ENCODE measurements at places on chromosomes 6 and 20. TPM values are rescaled to one million over a fixed set of nuclear protein-coding genes. Genes with fewer than 3 reads are reported as not detected.
A peak's percentile ranks its signal among the peaks of the same experiment; 100 is the strongest.

LIN28B gene
- not detected for total RNA-seq

- H3K4me1 ChIP-seq: no peaks in the 10 kb centered on the region
- no peak overlapping the region for H3K27ac ChIP-seq
- H3K36me3 ChIP-seq: no peaks in the 10 kb centered on the region
- no peak overlapping the region for H3K4me3 ChIP-seq
- no peaks in the 10 kb centered on the region for H3K27me3 ChIP-seq
Measured at GRCh38 chr6:9999796-10000195, 415.1 kb downstream of the TFAP2A start.

GRCh38 chr20:37205130-37205529 is 25.8 kb upstream of the MROH8 start:
- H3K4me1 ChIP-seq: peaks cover 13% of the 10 kb centered on the region
- H3K4me3 ChIP-seq: no peak overlapping the region
- H3K36me3 ChIP-seq: peaks cover 84% of the 10 kb centered on the region
- no peaks in the 10 kb centered on the region for H3K27me3 ChIP-seq

DNA sequence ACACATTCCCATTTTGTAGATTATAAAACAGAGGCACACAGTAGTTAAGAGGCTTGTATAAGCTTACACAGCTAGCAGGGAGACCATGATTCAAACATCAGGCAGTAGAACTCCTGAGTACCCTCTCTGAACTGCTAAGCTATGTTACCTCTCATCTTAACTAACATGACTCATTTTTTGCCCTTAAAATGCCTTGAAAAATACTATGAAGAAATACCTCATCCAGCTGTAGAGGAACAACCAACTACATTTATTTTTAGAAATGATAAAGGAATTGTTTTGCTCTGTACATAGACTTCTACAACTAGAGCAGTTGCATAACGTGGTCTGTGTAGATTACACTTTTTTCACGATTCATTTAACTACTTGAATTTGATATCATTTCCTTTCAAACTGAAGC is 102.1 kb downstream of the FLRT3 start:
- peaks cover 4% of the 10 kb centered on the region for H3K4me1 ChIP-seq
- no peak for DNase-seq
- no peaks in the 10 kb centered on the region for H3K27me3 ChIP-seq
- no peak overlapping the region for H3K4me3 ChIP-seq
- peak overlapping the region; percentile 55 for H3K27ac ChIP-seq

DNA sequence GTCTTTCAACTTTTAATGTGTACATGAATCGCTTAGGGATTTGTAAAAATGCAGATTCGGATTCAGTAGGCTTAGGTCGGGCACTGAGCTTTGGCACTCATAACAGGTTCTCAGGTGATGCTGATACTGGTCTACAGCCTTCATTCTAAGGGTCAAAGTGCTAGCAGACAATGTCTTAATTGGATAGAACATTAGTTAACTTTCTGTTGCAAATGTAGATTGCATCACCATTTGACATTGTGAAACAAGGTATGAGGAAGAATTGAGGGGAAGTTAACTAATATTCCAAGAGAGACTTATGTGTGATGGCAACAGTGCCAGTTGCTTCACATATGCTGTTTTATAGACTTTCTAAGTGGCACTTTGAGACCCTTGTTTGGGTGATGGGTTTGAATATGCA is 86.9 kb downstream of the MLIP start:
- no peak overlapping the region for H3K4me3 ChIP-seq
- H3K27me3 ChIP-seq: no peaks in the 10 kb centered on the region
- no peaks in the 10 kb centered on the region for H3K36me3 ChIP-seq
- no peak overlapping the region for H3K27ac ChIP-seq
- no peak for DNase-seq

DNA sequence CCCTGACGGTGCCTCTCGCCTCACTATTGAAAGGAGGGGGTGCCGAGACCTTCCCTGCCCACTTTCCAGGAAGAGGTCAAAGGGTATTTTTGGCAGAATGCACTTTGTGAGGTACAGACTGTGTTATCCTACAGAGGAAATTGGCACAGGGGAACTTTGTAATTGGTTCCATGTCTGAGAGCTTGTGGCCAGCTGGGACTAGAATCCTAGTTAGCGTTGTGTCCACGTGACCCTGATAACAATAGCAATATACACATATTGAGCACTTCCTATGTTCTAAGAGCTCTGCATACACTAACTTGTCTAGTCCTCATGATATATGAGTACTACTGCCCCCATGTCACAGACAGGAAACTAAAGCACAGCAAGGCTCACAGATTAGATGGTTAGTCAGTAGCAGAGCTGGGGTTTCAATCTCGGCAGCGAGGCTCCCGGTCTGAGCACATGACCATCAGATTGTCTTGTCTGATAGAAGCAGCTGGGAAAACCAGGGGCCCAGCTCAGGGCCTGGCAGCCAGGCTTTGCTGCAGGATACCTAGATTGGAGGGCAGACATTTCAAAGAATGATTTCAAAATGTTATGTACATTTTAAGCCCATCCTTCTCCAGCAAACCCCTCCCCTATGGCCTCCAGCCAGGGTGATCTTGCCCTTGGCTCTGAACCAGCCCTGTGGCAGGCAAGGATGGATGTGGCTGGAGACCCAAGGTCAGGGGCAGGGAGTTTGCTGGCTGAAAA is 1.4 kb downstream of the MAPK13 start:
- no peaks in the 10 kb centered on the region for H3K36me3 ChIP-seq
- peak overlapping the region; percentile 62 for H3K4me3 ChIP-seq
- H3K4me1 ChIP-seq: peaks cover 29% of the 10 kb centered on the region
- H3K27me3 ChIP-seq: peaks cover 65% of the 10 kb centered on the region
- DNase-seq: no peak

GRCh38 chr6:166286839-166287271 is 21.3 kb downstream of the PRR18 start:
- peaks cover 32% of the 10 kb centered on the region for H3K27me3 ChIP-seq
- DNase-seq: no peak
- no peak overlapping the region for H3K27ac ChIP-seq

- H3K4me3 ChIP-seq: no peak overlapping the region
- peaks cover 57% of the 10 kb centered on the region for H3K4me1 ChIP-seq
- no peaks in the 10 kb centered on the region for H3K36me3 ChIP-seq
- no peaks in the 10 kb centered on the region for H3K27me3 ChIP-seq
- no peak overlapping the region for H3K27ac ChIP-seq
Measured at GRCh38 chr20:44641325-44641724, 10.2 kb downstream of the ADA start.

GRCh38 chr6:51339728-51340127 is 521.1 kb downstream of the TFAP2B start:
- H3K4me3 ChIP-seq: no peak overlapping the region
- no peak overlapping the region for H3K27ac ChIP-seq
- H3K36me3 ChIP-seq: no peaks in the 10 kb centered on the region

DNA sequence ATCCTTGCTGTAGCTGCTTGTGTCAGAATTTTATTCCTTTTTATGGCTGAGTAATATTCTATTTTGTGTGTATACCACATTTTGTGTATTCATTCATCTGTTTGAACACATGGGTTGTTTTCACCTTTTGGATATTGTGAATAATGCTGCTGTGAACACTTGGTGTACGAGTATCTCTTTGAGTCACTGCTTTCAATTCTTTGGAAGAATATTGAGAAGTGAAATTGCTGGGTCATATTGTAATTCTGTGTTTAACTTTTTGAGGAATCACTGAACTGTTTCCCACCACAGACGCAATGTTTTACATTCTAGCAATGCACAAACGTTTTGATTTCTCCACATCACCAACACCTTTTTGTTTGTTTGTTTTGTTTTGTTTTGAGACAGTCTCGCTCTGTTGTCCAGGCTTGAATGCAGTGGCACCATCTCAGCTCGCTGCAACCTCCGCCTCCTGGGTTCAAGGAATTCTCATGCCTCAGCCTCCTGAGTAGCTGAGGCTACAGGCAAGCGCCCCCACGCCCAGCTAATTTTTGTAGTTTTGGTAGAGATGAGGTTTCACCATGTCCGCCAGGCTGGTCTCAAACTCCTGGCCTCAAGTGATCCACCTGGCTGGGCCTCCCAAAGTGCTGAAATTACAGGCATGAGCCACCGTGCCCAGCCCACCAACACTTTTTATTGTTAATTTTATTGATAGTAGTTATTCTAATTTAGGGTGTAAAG is 21.7 kb downstream of the CPXM1 start:
- no peak overlapping the region for H3K27ac ChIP-seq
- no peak for DNase-seq
- no peak overlapping the region for H3K4me3 ChIP-seq
- no peaks in the 10 kb centered on the region for H3K4me1 ChIP-seq

DNA sequence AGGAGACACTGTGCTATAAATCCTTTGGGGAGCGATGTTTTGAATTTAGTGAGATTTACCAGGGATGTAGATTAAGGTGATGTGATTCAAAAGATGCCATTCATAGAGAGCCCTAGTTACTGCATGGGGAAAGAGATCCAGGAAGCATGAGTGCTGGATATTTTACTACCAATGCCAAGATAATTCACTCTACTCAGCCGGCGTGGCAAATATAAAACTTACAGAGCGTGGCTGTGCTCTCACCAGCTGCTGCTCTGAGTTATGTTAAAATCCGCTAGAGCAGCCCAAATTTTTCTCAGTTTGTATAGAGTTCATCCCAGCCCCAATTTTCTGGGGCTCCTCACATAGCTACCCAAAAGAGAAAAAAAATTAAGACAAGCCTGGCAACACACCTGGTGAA is 48.6 kb downstream of the BFSP1 start:
- no peak overlapping the region for H3K27ac ChIP-seq
- no peak for DNase-seq
- H3K36me3 ChIP-seq: no peaks in the 10 kb centered on the region
- H3K4me3 ChIP-seq: no peak overlapping the region

- H3K27ac ChIP-seq: peak overlapping the region; percentile 77
- no peak overlapping the region for H3K4me3 ChIP-seq
- no peaks in the 10 kb centered on the region for H3K36me3 ChIP-seq
- peaks cover 27% of the 10 kb centered on the region for H3K4me1 ChIP-seq
- DNase-seq: no peak
- no peaks in the 10 kb centered on the region for H3K27me3 ChIP-seq
Measured at GRCh38 chr20:43761386-43762340, 34.9 kb upstream of the GTSF1L start.
